ENCODE measurements at places on chromosomes 16 and 17. TPM values are rescaled to one million over a fixed set of nuclear protein-coding genes. Genes with fewer than 3 reads are reported as not detected.
A peak's percentile ranks its signal among the peaks of the same experiment; 100 is the strongest.

The SLFN12L gene
- total RNA-seq: not detected

DNA sequence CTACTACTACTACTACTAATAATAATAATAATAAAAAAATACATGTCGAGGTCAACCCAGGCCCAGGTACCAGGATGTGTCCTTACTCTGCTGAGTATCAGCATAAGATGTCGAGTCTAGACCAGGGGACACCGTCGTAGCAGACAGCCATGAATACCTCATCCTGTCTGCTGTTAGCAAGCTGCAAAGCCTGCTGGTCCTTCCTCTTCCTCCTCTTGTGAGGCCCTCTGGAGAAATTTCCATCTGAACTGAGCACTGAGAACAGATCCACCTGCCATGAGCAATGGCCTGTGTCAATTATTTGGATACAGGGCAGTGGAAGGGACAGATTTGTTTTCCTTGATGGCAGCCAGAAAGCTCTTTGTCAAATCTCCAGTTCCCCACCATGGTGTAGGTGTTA is 168.5 kb downstream of the XYLT1 start:
- peaks cover 17% of the 10 kb centered on the region for H3K4me1 ChIP-seq
- H3K27me3 ChIP-seq: no peaks in the 10 kb centered on the region
- DNase-seq: no peak
- H3K27ac ChIP-seq: no peak overlapping the region
- H3K4me3 ChIP-seq: no peak overlapping the region
- no peaks in the 10 kb centered on the region for H3K36me3 ChIP-seq

- H3K4me3 ChIP-seq: no peak overlapping the region
- no peaks in the 10 kb centered on the region for H3K36me3 ChIP-seq
- no peak overlapping the region for H3K27ac ChIP-seq
- DNase-seq: no peak
Measured at GRCh38 chr16:85316321-85316919, 204.1 kb upstream of the CIBAR2 start.

- DNase-seq: no peak
- H3K36me3 ChIP-seq: no peaks in the 10 kb centered on the region
- H3K4me3 ChIP-seq: no peak overlapping the region
- H3K27me3 ChIP-seq: no peaks in the 10 kb centered on the region
- H3K27ac ChIP-seq: no peak overlapping the region
Measured at GRCh38 chr17:65455972-65456343, 105.5 kb downstream of the AXIN2 start.

- no peaks in the 10 kb centered on the region for H3K4me1 ChIP-seq
- no peak overlapping the region for H3K4me3 ChIP-seq
- H3K27me3 ChIP-seq: no peaks in the 10 kb centered on the region
- no peak for DNase-seq
Measured at GRCh38 chr16:77925531-77925930, 96.8 kb upstream of the CLEC3A start.

DNA sequence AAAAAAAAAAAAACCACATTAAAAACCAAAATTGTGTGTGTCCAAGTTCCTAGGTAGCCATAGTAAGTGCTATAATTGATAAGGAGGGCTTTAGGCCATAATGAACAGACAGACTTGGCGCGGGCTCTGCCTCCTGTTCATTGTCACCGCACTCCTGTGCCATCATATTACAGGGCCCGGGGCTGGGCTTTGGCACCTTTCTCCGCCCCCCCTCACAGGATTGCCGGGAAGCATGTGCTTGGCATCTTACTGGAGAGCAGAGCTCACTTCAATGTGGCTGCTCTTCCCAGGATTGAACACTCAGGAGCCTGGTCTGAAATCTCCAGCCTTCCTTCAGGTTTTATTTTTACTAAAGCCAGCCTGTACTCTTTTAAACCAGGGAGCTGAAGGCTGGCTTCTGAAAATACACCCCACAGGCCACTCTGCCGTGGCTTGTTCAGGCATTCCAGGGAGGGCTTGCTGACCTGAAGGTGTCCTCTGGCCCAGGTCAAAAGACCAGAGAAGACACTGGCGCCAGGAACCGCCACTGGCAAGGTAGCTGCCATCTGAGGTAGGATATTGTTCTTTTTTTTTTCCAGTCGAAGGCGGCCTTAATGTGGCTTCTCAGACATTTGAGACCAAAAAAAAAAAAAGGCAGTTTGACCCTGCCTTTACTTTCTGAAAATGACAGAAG is 39.3 kb downstream of the DHRS7B start:
- H3K36me3 ChIP-seq: peaks cover 1% of the 10 kb centered on the region
- no peak for DNase-seq
- H3K4me3 ChIP-seq: peak overlapping the region; percentile 44
- H3K4me1 ChIP-seq: peaks cover 78% of the 10 kb centered on the region
- no peaks in the 10 kb centered on the region for H3K27me3 ChIP-seq
- H3K27ac ChIP-seq: peak overlapping the region; percentile 90
